ENCODE measurements at places on chromosomes 3 and 15. TPM values are rescaled to one million over a fixed set of nuclear protein-coding genes. Genes with fewer than 3 reads are reported as not detected.

Gene CRABP1
- total RNA-seq, result not detected

Gene SOX14
- not detected for total RNA-seq

Gene FGD5
- total RNA-seq, result 0.51 TPM

Gene GP5
- under 0.01 TPM for total RNA-seq

Gene UBE3A
- 31.9 TPM for total RNA-seq

Gene NANOGP8
- total RNA-seq, result not detected

Gene EFL1
- 8.2 TPM for total RNA-seq

Gene VILL
- 3.9 TPM for total RNA-seq

Gene TBC1D23
- 12.7 TPM for total RNA-seq

Gene CPLX3
- total RNA-seq, result not detected

Gene SATB1
- 14.8 TPM for total RNA-seq

Gene CPB1
- total RNA-seq, result not detected

Gene ANKRD63
- not detected for total RNA-seq

Gene C15orf62
- total RNA-seq, result 0.16 TPM

Gene SERINC4
- total RNA-seq, result not detected

Gene MUC20
- total RNA-seq, result 0.38 TPM

Gene KLHL40
- total RNA-seq, result not detected

Gene TTBK2
- 4.4 TPM for total RNA-seq

Gene SIDT1
- not detected for total RNA-seq

Gene GOLGA6L24
- not detected for total RNA-seq
